Activated naive CD8-positive, alpha-beta T cell treated with anti-CD3 and anti-CD28 coated beads, Interleukin-2, amount 50 U/mL, for 24 hours (primary cell): ENCODE measurements at places on chromosomes 3 and 15.

- H3K4me1 ChIP-seq, result peaks cover 60% of the 10 kb centered on the region
- no peak overlapping the region for H3K27ac ChIP-seq
- H3K4me3 ChIP-seq, result no peak overlapping the region
- H3K36me3 ChIP-seq, result no peaks in the 10 kb centered on the region
- DNase-seq, result no peak
These were observed 20.0 kb downstream of the LIPC start for GRCh38 chr15:58451826-58452225.

DNA sequence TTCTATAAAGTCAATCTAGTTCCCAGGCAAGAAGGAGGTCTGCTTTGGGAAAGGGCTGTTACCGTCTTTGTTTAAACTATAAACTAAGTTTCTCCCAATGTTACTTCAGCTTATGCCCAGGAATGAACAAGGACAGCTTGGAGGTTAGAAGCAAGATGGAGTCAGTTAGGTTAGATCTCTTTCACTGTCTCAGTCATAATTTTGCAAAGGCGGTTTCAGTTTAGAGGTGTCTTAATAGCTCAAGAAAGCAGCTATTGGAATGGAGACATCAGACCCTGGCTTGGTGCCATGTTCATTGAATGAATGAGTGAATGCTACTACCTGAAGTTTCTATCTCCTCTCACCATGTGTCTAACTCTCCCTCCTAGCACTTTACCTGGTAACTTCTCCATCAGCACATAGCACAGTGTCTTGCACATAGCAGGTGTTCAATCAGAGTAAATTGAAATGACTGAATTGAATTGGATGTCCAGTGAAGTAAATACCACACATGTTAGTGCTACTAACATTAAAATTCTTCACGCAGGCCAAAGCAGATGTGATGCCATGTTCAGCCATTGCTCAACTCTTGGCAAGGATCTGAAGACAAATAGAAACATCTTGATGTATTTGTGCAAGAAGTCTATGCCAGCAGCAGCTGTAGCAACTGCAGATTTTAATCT is 28.2 kb downstream of the CLEC3B start:
- no peak overlapping the region for H3K27ac ChIP-seq
- DNase-seq, result no peak
- H3K4me3 ChIP-seq, result no peak overlapping the region

GRCh38 chr3:95434491-95434890 is 1371.6 kb downstream of the NSUN3 start:
- no peak overlapping the region for H3K4me3 ChIP-seq
- no peaks in the 10 kb centered on the region for H3K36me3 ChIP-seq
- DNase-seq, result no peak
- H3K27me3 ChIP-seq, result no peaks in the 10 kb centered on the region

GRCh38 chr15:48862705-48863104 is 15.2 kb upstream of the EID1 start:
- DNase-seq, result peak; percentile 19
- no peaks in the 10 kb centered on the region for H3K36me3 ChIP-seq
- no peak overlapping the region for H3K27ac ChIP-seq
- peaks cover 18% of the 10 kb centered on the region for H3K4me1 ChIP-seq

GRCh38 chr3:190673148-190673547 is 159.3 kb downstream of the IL1RAP start:
- no peak overlapping the region for H3K27ac ChIP-seq
- no peak for DNase-seq
- H3K4me3 ChIP-seq, result no peak overlapping the region
- H3K4me1 ChIP-seq, result no peaks in the 10 kb centered on the region

DNA sequence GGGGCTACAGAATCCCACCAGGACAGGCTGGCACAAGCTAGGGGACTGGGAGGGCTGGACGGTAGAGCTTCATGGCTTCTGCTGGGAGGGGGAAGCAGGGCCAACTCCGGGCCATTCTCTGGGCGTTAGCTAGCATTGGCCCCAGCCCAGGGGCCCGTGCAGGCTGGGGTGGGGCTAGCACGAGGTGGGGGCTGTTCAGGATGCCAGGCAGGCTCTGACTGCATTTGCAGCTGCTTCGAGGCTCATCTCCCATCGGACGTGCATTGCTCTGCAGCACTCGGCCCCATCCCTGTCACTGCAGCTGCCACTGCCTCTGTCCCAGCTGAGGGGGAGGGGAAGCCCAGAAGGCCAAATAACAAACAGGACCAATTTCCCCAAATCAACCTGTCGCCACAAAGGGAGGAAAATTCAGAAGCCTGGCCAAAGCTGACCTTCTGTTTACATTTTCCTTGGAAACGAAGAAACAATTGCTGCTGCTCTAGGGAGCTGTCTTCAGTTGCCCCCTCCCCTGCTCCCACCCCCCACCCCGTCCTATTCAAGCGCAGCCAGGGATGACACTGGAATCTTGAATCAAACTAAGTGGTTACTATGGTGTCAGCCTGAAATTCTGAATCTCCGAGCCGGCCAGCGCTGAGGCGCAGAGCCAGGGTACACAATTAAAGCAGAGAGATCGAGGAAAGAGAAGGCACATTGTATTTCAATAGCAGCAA is 138.8 kb upstream of the PRR20G start:
- no peak overlapping the region for H3K4me3 ChIP-seq
- H3K36me3 ChIP-seq, result no peaks in the 10 kb centered on the region
- no peak for DNase-seq
- peaks cover 44% of the 10 kb centered on the region for H3K27me3 ChIP-seq
- H3K27ac ChIP-seq, result no peak overlapping the region

DNA sequence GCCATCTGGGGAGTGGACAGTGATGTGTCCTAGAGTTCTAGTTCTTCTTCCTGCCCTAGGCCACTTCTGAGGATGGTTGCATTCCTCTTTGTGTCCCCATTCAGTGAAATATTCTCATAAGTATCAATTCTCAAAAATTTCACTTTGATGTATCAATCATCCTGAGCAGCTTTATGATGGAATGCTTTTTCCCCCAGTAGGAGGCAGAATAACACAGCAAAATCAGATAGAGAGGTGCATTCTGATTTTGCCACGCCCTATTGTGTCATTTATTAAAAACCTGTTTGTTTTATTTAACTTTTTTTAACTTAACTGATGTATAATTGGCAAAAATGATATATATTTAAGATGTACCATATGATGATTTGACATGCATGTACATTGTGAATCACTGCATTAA is 656.0 kb upstream of the GRM7 start:
- H3K27me3 ChIP-seq, result no peaks in the 10 kb centered on the region
- no peak overlapping the region for H3K4me3 ChIP-seq
- H3K36me3 ChIP-seq, result no peaks in the 10 kb centered on the region
- no peaks in the 10 kb centered on the region for H3K4me1 ChIP-seq
- no peak overlapping the region for H3K27ac ChIP-seq

GRCh38 chr3:55486857-55487380 is at the start of gene WNT5A:
Gene WNT5A (minus strand): TSS chr3:55487306. CDS start chr3:55486985, 321 bp downstream.
- peaks cover 22% of the 10 kb centered on the region for H3K4me1 ChIP-seq
- no peaks in the 10 kb centered on the region for H3K36me3 ChIP-seq
- DNase-seq, result no peak
- H3K27me3 ChIP-seq, result peaks cover 71% of the 10 kb centered on the region
- peak within 1 kb of the TSS; percentile 66 for H3K4me3 ChIP-seq

DNA sequence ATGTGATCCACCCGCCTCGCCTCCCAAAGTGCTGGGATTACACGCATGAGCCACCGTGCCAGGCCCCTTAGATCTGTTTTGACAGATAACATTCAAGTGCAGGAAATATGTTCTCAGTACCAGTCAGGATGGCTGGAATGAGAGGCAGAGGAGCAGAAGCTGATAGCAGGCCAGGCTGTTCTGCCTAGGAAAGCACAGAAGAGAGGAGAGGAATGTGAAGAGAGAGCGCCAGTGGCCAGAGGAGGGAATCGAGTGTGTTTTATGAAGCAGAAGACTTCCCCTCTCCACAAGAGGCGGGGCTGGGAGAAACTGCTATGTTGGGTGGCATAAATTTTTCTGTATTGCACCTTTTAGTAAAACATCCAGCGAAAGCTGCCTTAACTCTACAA is 32.0 kb upstream of the RYK start:
- DNase-seq, result no peak
- H3K27ac ChIP-seq, result no peak overlapping the region
- H3K27me3 ChIP-seq, result peaks cover 39% of the 10 kb centered on the region
- no peak overlapping the region for H3K4me3 ChIP-seq

DNA sequence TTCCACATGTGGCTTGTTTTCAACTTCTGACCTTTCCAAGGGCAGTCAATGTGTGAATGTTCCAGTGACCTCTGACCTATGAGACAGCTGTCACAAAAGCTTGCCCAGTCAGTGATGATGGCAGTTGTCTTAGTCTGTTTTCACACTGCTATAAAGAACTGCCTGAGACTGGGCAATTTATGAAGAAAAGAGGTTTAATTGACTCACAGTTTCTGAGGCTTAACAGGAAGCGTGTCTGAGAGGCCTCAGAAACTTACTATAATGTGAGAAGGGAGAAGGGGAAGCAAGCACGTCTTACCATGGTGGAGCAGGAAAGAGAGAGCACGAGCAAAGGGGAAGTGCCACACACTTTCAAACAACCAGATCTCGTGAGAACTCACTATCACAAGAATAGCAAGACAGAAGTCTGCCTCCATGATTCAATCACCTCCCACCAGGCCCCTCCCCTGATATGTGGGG is 95.6 kb downstream of the ECT2 start:
- H3K27me3 ChIP-seq, result peaks cover 4% of the 10 kb centered on the region
- H3K4me3 ChIP-seq, result no peak overlapping the region
- H3K4me1 ChIP-seq, result peaks cover 5% of the 10 kb centered on the region
- no peaks in the 10 kb centered on the region for H3K36me3 ChIP-seq
- no peak for DNase-seq
- H3K27ac ChIP-seq, result peak overlapping the region; percentile 33

GRCh38 chr3:78683284-78683683 is 1084.5 kb downstream of the ROBO1 start:
- H3K27ac ChIP-seq, result no peak overlapping the region
- H3K4me1 ChIP-seq, result no peaks in the 10 kb centered on the region
- H3K4me3 ChIP-seq, result no peak overlapping the region
- no peak for DNase-seq
- H3K36me3 ChIP-seq, result no peaks in the 10 kb centered on the region
